ENCODE measurements at places on chromosomes 3 and 15. TPM values are rescaled to one million over a fixed set of nuclear protein-coding genes. Genes with fewer than 3 reads are reported as not detected.

DNA sequence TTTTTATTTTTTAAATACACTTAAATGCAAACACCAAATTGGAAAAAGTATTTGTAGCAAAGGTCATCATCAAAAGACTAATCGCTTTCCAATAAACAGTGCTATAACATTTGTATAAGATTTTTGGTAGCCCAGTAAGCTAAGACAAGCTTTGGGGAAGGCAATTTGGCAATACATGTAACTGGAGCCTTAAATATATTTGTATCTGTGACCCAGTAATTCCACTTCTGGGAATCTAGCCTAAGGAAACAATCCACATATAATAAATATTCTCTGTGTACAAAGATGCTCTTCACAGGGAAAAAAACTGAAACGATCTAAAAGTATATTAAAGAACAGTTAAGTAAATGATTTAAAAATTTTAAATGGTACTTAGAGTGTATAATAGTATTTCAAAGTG lies 65.5 kb upstream of the TJP1 start:
- no peak overlapping the region for H3K27ac ChIP-seq
- DNase-seq, result no peak
- H3K27me3 ChIP-seq, result peaks cover 29% of the 10 kb centered on the region
- H3K4me3 ChIP-seq, result no peak overlapping the region
- no peaks in the 10 kb centered on the region for H3K36me3 ChIP-seq
- no peaks in the 10 kb centered on the region for H3K4me1 ChIP-seq

GRCh38 chr3:124995460-124995994 lies 60.3 kb downstream of the HEG1 start:
- no peaks in the 10 kb centered on the region for H3K4me1 ChIP-seq
- H3K4me3 ChIP-seq, result no peak overlapping the region
- peak; percentile 47 for DNase-seq
- no peaks in the 10 kb centered on the region for H3K27me3 ChIP-seq
- H3K27ac ChIP-seq, result no peak overlapping the region
- peaks cover 2% of the 10 kb centered on the region for H3K36me3 ChIP-seq

DNA sequence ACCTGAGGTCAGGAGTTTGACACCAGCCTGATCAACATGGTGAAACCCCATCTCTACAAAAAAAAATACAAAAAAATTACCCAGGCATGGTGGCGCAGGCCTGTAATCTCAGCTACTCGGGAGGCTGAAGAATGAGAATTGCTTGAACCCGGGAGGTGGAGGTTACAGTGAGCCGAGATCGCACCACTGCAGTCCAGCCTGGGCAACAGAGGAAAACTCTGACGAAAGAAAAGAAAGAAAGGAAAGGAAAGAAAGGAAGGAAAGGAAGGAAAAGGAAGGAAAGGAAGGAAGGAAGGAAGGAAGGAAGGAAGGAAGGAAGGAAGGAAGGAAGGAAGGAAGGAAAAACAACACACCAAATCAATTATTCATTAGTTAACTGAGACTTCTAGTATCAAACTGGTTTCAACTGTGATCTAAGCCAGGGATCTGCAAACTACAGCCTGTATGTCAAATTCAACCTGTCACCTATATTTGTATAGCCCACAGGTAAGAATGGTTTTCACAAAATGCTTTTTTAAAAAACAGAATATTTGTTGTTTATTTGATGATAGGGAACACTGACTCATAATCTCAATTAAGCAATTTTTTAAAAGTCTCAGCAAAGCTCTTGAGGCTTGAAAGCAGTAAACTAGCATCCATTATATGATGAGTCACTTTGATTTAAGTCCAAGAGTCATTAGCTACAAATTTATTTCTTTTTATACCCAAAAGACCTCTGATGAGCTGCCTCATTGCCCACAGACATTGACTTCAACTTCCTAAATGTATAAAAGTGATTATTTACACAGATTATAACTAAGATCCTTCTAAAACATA lies 127.6 kb downstream of the TBL1XR1 start:
- no peaks in the 10 kb centered on the region for H3K27me3 ChIP-seq
- no peak for DNase-seq
- peaks cover 1% of the 10 kb centered on the region for H3K36me3 ChIP-seq
- peak overlapping the region; percentile 54 for H3K27ac ChIP-seq

GRCh38 chr15:44222478-44222877 lies 27.4 kb upstream of the FRMD5 start:
- H3K4me3 ChIP-seq, result no peak overlapping the region
- peaks cover 14% of the 10 kb centered on the region for H3K27me3 ChIP-seq
- DNase-seq, result no peak
- no peak overlapping the region for H3K27ac ChIP-seq
- H3K4me1 ChIP-seq, result no peaks in the 10 kb centered on the region

DNA sequence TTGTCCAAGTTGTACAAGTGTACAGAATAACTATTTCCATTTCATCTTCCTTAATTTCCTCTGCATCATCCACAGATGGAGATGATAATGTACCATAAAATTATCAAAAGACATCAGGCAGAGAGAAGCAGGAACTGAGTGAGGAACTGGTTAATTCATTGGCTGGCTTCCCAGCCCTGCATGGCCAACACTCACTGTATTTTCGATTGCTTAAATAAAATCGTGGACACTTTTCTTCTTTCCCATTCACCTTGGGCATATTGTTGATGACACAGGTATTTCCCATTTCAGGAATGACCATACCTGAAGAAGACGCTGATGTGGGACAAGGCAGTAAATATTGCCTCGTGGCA lies 144.2 kb upstream of the ABHD17C start:
- no peak overlapping the region for H3K4me3 ChIP-seq
- DNase-seq, result no peak
- no peak overlapping the region for H3K27ac ChIP-seq
- H3K27me3 ChIP-seq, result peaks cover 33% of the 10 kb centered on the region
- H3K36me3 ChIP-seq, result no peaks in the 10 kb centered on the region

DNA sequence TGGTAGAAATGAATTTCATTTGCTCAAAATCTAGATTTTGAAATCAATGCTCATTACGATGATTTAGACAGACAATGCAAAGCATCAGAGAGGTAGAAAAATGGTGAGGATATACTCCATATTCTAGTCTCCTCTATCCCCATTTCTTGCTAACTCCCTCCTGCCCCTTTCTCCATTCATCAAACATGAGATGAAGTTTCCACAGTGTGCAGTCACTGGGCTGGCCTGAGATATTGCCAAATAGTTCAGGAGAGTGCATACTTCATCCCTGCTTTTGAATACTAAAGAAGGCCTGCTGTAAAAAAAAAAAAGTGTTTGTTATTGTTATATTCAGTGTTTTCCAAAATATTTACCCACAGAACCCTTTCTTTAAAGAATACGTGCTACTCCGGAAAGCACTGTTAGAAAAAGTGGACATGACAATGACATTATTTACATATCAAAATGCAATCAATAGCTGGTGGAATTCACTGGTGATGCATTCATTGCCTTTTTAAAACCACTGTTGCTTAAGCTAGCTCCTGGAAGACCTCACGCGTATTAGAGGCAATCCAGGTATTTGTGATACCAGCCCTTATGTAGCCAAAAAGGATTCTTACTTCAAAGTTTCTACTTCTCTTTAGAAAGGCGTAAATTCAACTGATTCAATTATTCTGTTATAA lies 247.6 kb upstream of the SOX2 start:
- no peaks in the 10 kb centered on the region for H3K36me3 ChIP-seq
- H3K27ac ChIP-seq, result no peak overlapping the region
- no peaks in the 10 kb centered on the region for H3K27me3 ChIP-seq
- no peak overlapping the region for H3K4me3 ChIP-seq
- DNase-seq, result no peak

DNA sequence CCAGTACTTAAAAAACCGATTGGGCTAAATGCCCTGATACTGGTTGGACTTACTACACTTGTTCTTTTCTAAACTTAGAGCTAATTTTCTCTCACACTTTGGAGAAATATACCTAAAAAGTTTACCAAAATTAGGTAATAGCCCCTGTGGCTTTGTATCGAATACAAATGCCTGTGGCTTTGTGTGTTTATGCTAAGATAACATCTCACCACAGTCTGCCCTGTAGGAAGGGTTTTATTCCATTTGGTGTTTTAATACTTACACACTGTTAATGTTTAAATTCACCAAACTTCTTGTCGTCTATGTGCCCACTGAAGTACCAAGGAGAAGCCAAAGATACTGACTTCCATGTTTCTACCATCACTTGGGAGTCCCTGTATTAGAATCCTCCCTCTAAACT lies 66.4 kb downstream of the BCHE start:
- DNase-seq, result no peak
- no peaks in the 10 kb centered on the region for H3K27me3 ChIP-seq
- peaks cover 3% of the 10 kb centered on the region for H3K36me3 ChIP-seq
- no peak overlapping the region for H3K4me3 ChIP-seq
- H3K4me1 ChIP-seq, result no peaks in the 10 kb centered on the region

- no peak overlapping the region for H3K27ac ChIP-seq
- H3K36me3 ChIP-seq, result no peaks in the 10 kb centered on the region
- H3K4me1 ChIP-seq, result no peaks in the 10 kb centered on the region
These were observed 370.4 kb upstream of the TGFBR2 start for GRCh38 chr3:30236011-30236410.

DNA sequence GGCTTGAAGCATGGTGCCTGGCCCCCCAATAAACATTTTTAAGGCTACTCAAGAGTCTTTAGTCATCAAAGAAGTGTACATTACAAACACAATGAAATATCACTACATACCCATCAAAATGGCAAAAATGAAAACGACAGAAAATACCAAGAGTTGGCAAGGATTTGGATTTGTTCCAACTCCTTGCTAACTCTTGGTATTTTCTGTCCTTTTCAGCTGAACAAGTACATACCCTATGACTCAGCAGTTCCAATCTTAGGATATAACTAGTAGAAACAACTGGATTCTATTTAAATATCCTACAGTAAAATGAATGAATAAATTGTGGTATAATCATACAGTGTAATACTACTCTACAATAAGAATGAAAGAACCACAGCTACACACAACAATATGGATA lies 25.1 kb upstream of the GABPB1 start:
- no peaks in the 10 kb centered on the region for H3K27me3 ChIP-seq
- no peak for DNase-seq
- no peak overlapping the region for H3K27ac ChIP-seq

GRCh38 chr15:78061963-78062427 lies 15.5 kb downstream of the TBC1D2B start:
- no peaks in the 10 kb centered on the region for H3K27me3 ChIP-seq
- peaks cover 42% of the 10 kb centered on the region for H3K4me1 ChIP-seq
- peak; percentile 39 for DNase-seq
- H3K36me3 ChIP-seq, result no peaks in the 10 kb centered on the region
- peak overlapping the region; percentile 45 for H3K27ac ChIP-seq
- H3K4me3 ChIP-seq, result peak overlapping the region; percentile 79

GRCh38 chr3:4774531-4774930 lies 204.7 kb upstream of the BHLHE40 start:
- no peak overlapping the region for H3K4me3 ChIP-seq
- peaks cover 20% of the 10 kb centered on the region for H3K36me3 ChIP-seq
- H3K4me1 ChIP-seq, result peaks cover 64% of the 10 kb centered on the region
- DNase-seq, result no peak
- no peaks in the 10 kb centered on the region for H3K27me3 ChIP-seq

- H3K36me3 ChIP-seq, result no peaks in the 10 kb centered on the region
- no peak overlapping the region for H3K4me3 ChIP-seq
- H3K27me3 ChIP-seq, result no peaks in the 10 kb centered on the region
- DNase-seq, result no peak
- H3K27ac ChIP-seq, result no peak overlapping the region
These were observed 112.4 kb upstream of the CCDC54 start for GRCh38 chr3:107264888-107265287.

DNA sequence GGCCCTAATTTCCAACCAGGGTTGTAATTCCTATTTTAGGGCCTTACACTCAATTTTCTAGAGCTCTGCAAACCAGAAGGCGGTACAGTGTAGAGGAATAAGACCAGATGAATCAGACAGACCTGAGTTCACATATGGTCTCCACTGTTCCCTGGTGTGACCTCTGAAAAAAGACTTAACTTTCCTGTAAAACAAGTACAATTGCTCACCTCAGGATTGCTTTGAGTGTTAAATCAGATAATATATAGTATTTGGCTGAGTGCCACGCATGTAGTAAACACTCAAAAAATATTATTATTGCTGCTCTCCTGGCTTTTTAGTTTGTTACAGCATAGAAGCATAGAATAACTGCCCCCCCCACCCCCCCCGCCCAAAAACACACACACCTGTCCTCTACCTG lies 51.0 kb upstream of the STT3B start:
- H3K27me3 ChIP-seq, result no peaks in the 10 kb centered on the region
- no peak overlapping the region for H3K27ac ChIP-seq

DNA sequence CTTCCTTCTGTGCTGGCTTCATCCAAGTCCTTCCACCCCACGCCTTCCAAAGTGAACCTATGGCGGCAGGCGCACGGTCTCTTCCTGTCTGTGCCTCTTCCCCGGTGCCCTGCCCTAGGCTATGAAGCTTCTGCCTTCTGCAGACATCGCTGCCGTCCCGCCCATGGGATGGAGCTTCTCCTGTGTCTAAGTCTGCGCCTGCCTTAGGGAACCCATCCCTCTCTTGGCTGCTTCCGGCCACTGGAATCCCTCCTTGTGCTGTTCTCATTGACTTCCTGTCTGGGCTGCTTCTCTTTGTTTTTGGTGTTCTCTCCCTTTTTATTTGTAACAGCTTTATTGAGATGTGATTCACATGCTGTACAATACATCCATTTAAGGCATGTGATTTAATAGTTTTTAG lies 17.2 kb downstream of the CHCHD6 start:
- no peak overlapping the region for H3K27ac ChIP-seq
- H3K4me1 ChIP-seq, result no peaks in the 10 kb centered on the region
- no peak for DNase-seq

DNA sequence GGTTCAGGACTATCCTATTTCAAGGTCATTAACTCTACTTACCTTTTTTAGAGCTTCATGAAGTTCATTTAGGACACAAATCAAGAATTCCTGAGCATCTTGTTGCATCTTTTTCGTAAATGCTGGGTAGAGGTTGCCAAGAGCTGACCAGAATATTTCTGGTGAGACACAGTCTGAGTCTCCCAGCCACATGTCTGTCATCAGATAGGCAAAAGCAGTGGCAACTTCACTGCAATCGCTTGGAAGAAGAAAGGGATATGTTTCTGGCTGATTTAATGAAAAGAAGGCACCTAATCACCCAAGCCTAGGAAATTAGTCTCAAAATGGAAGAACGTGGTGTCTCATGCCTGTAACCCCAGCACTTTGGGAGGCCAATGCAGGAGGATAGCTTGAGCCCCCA lies 2.9 kb downstream of the USP50 start:
- no peak overlapping the region for H3K27ac ChIP-seq
- no peaks in the 10 kb centered on the region for H3K27me3 ChIP-seq
- H3K4me1 ChIP-seq, result no peaks in the 10 kb centered on the region
- no peak overlapping the region for H3K4me3 ChIP-seq
- no peak for DNase-seq

- H3K27ac ChIP-seq, result no peak overlapping the region
- H3K4me1 ChIP-seq, result peaks cover 21% of the 10 kb centered on the region
- no peaks in the 10 kb centered on the region for H3K27me3 ChIP-seq
- H3K4me3 ChIP-seq, result no peak overlapping the region
- no peak for DNase-seq
These were observed 25.0 kb upstream of the C3orf52 start for GRCh38 chr3:112061152-112061551.

FILIP1L gene
- 0.93 TPM for total RNA-seq

DPPA2 gene
- not detected for total RNA-seq

CYP1A2 gene
- total RNA-seq, result not detected

MUSTN1 gene
- 1.3 TPM for total RNA-seq

GNAT1 gene
- total RNA-seq, result not detected

EBLN2 gene
- 7.0 TPM for total RNA-seq

BMF gene
- total RNA-seq, result 25.9 TPM

ZNF385D gene
- not detected for total RNA-seq

SERINC4 gene
- 0.14 TPM for total RNA-seq
